Activated CD4-positive, alpha-beta T cell treated with anti-CD3 and anti-CD28 coated beads, Interleukin-2, amount 10 ng/mL, durations not matched to agents 24 days and 14 days (primary cell): ENCODE measurements at places on chromosomes 16 and 17. TPM values are rescaled to one million over a fixed set of nuclear protein-coding genes. Genes with fewer than 3 reads are reported as not detected.

DNA sequence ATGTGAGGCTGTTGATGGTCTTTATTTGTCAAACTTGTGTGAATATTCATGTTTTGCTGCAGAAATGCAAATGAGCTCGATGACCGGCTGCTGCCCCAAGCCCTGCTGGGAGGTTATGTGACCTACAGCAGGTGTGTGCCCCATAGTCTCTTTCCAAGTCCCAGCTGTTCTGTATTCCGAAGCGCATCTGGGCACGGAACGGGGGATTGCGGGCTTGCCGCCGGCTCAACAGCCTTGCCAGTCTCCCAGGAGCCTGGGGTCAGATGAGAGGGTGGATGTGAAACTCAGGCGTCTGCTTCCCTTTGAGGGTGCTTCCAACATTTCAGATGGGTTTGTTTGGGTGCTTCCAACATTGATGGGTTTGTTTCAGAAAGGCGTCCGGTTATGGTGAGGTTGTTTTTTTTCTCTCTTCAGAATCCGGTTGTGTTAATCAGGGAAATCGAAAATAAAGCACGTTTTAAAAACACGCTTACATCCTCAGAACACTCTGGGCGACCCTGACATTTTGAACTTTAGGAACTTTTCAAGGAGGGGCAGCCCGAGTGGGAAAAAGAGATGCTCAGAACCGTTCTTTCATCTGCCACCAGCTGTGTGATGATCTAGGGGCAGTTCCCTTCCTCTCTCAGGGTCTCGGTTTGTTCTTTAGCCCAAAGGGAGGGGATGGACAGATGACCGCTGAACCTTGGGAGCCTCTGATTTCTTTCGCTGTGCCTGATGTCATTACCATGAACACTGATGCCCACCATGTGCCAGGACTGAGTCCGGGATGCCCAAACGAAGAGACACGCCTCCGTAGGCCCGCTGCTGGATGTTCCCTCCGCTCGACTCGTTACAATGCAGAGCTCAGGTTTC lies 47.8 kb upstream of the AMZ2 start:
- DNase-seq: peak; percentile 75

DNA sequence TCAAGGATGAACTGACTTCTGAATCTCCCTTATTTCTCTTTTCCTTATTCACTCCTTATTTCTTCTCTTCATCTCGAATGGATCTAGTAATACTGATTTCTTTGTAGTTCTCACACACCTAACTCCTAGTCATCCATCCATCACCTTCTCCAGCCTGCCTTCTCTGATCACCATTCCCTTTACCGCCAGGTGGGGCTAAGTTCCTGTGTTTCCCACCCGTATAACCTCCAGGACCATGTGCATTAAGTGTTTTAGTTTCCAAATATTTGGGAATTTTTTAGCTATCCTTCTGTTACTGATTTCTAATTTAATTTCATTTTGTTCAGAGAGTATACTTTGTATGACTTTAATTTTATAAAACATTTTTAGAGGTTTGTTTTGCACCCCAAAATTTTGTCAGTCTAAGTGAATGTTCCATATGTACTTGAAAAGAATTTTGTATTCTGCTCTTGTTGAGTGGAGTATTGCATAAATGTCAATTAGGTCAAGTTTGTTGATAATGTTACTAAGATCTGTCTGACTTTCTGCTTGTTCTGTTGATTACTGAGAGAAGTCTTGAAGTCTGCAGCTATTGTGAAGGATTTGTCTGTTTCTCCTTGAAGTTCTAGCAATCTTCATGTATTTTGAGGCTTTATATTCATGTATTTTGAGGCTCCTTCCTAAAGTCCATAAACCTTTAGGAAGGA lies 8.8 kb downstream of the BPTF start:
- no peak for DNase-seq

DNA sequence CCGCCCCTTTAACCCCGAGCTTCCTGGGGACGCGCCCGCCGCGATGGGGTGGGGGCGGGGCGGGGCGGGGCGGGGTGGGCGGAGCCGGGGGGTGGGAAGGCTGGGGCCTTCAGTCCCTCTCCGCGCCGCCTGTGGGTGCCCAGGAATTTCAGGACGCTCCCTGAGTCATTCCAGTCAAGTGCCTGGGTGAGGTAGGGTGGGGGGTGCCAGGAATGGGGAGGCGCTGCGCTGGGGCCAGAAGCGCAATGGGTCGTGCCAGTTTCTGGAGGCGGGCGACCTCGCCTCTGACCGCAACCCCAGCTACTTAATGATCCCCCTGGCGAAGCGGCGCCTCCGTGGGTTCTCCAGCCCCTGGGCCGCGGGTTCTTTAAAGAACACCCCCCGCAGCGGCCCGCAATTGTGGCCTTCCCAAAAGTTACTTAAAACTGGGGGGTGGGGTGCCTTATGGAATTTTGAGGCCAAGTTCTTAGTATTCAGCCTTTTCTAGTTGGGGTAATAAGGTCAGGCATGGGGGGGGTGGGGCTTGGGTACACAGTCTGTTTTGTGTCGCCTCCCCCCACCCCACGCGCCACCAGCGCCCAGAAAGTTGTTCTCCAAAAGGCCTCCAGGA lies 826 bp upstream of the GSE1 start:
- DNase-seq: peak; percentile 77

DNA sequence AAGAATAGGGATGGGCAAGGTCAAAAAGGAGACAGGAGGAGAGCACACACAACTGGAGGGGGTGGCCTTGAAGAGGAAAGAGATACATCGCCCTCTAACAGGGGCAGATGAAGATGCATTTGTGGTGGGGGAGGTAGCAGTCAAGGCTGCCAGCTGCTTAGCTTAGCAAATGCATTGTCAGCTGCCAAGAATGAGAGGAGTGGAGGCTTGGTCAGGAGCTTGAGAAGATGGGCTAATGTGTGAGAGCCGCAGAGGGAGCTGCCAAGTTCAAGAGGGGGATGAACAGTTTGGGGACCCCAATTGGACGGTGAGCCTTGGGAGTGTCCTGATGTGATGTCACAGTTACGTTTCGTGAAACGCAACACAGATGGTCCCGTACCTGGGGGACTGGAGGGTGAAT lies 28.9 kb upstream of the GNA13 start:
- DNase-seq: no peak

GRCh38 chr17:44079877-44080821 lies 9.6 kb downstream of the G6PC3 start:
- DNase-seq: no peak

- no peak for DNase-seq
Observed at GRCh38 chr16:15854906-15855703, 1.7 kb downstream of the MYH11 start.

GRCh38 chr16:54647216-54647615 lies 283.4 kb upstream of the IRX5 start:
- no peak for DNase-seq

GRCh38 chr16:21603928-21604327 lies 4.6 kb downstream of the METTL9 start:
- no peak for DNase-seq

DNA sequence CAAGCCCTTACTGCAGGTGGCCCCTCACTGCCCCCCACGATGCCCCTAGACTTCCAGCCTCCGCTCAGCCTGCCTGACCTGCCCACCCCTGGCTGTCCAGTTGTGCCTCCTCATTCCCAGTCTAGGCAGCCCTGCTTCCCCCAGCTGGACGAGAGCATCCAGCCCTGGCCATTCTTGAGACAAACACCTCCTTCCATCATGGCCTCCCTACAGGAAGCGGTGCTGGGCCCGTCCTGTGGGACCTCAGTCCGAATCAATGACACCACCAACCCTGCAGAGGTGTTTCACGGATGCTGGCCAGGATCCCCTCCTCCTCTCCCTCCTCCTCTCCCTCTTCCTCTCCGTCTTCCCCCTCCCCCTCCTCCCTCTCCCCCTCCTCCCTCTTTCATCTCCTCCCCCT lies 28.3 kb downstream of the CCDC40 start:
- no peak for DNase-seq

- peak; percentile 88 for DNase-seq
Observed at GRCh38 chr17:751269-752001, 629 bp downstream of the GEMIN4 start.

- no peak for DNase-seq
Observed at GRCh38 chr17:28467456-28468025, 5.9 kb upstream of the SLC13A2 start.

DNA sequence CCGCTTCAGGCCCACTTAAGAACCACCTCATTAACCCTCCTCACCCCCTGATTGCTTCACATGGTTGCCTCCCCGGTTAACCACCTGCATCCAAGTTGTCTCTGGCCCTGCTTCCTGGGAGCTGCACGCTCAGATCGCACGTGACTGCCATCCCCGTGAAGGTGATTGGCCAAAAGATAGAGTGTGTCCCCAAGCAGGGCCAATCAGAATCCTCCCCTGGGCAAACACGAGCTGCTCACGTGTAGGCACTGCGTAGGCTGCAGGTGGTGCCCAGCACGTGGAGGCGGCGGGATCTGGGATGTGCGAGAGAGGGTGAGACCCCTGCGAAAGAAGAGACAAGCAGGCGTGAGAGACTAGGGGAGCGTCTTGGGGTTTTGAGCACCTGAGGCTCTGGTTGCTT lies 111.8 kb upstream of the CRHR1 start:
- DNase-seq: no peak

DNA sequence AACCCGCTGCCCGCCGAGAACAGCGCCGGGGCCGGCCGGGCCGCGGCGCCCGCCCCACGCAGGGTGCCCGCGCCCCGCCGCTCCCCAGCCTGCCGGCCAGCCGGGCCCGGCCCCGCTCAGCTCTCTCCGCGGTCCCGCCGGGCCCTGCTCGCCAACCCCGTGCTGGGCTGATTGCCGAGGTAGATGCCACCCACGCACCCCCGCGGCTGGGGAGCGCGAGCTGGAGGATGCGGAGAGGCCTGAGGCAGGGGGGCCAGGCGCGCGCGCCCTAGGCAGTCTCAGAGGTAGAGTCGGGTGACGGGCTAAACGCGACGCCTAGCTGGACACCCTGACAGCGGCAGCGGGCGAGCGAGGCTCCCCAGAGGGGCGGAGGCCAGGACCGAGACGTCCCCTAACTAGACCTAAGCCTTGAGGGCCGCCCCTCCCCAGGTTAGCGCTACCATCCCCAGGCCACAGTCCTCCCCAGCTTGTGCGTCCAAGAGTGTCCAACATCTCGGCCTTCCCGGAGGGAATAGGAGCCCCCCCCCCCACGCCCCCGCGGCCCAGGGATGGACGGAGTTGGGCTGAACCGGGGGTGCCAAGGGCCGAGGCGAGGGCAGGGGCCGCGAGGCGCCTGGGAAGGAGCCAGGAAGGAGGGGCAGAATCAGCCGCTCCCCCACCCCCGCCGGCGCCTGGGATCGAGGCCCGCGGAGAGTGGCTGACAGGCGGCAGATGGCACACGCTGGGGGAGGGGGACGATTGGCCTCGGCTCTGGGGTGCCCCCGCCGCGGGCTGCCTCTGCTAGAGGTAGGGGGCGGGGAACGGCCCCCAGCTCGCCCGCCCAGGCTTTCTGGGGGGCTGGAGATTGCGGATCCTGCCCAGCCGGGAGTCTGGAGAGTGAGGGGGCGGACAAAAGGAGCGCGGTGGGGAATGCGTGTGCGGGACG lies 2.5 kb upstream of the ZNF423 start:
- peak; percentile 68 for DNase-seq

DNA sequence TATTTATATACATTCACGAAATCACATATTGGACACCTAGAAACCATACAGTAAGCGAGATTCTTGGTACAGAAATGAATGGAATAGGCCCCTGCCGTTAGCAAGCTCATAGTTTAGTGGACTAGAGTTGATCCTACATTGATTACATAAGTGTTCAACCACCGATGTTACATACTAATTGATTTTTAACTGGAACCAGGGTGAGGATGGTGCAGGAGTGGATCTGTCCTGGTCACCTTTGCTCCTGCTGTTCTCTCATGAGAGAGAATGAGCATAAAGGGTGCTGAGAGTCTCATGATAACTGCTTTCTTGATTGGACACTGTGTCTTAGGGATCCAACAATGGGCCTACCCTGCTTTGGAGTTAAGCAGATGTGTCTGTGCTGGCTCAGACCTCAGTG lies 13.9 kb downstream of the MAP2K4 start:
- no peak for DNase-seq

- no peak for DNase-seq
Observed at GRCh38 chr17:27380551-27380950, 75.7 kb upstream of the KSR1 start.

- DNase-seq: no peak
Observed at GRCh38 chr17:45675892-45676291, 108.2 kb upstream of the CRHR1 start.

DNA sequence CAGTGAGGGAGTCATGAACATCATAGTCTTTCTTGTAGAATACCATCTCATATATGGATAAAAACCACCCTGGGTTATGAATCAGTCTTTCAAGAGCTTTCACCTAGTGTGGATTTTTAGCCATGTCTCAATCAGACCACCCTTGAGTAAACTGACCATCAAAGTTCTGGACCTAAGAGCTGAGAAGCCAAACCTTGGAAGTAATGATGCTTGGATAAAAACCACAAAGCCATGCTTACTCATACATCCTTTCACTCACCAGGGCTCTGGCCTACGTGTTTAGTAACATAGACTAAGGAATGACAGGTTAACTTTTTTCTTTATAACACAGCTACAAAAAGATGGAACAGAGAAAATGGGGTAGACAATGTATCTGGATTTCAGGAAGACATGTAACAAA lies 167.2 kb downstream of the STX8 start:
- DNase-seq: no peak

- no peak for DNase-seq
Observed at GRCh38 chr16:54318941-54319340, 32.4 kb upstream of the IRX3 start.

DNA sequence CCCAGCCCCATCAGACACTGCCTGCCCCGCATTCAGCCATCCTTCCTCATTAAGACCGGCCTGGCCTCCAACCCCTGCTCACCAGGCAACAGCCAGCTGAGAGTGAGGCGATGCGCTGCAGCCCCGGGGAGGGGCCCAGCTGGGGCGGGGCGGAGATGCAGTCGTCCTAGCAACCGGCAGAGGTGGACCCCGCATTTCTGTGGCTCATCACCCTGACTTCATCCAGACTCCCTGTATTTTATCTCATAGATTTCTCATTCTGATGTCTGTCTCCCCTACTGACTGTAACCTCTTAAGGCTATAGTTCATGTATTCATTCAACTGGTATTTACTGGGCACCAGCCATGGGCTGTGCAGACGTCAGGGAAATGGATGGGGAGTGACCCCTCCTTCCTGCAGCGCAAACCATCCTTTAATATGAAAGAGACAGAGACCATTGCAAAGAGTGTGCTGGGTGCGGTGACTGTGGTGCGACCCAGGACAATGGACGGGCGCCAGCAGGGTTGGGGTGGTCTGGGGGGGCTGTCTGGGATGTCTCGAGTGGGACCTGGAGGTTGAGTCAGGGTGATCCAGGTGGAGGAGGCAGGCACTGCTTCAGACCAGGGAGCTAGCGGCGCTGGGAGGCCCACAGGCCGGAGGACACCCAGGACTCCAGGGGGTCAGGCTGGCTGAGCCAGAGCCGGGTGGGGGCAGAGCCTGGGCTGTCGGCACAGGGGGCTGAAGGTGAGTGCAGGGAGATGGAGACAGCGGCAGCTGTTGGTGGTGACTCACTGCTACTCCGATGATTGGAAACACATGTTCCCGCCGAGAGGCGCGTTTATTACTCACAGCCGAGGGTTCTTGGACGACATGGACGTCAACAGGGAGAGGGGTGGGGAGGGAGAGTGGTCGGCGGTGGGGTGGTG lies 10.5 kb upstream of the TIMP2 start:
- DNase-seq: no peak

- no peak for DNase-seq
Observed at GRCh38 chr17:5391678-5392077, 27.8 kb downstream of the NUP88 start.

GRCh38 chr17:44219616-44220212 lies at the start of gene UBTF:
Gene UBTF, minus strand, starts transcription at chr17:44219675. Its CDS starts 1,446 bp downstream, at chr17:44218229.
- peak; percentile 91 for DNase-seq

Gene IL17C
- not detected in 2 replicates for total RNA-seq

Gene SETD1A
- 30.7 and 31.5 TPM in 2 replicates for total RNA-seq

Gene LGALS9
- 46.4 and 51.6 TPM in 2 replicates for total RNA-seq

Gene MYH3
- 7.0 and 8.1 TPM in 2 replicates for total RNA-seq

Gene COIL
- 23.1 and 23.3 TPM in 2 replicates for total RNA-seq

Gene VWA3A
- 0.19 TPM in 1 of 2 replicates, not detected in the other for total RNA-seq

Gene CORO6
- total RNA-seq: 5.6 and 6.4 TPM in 2 replicates

Gene HSD17B1
- total RNA-seq: 0.42 and 0.83 TPM in 2 replicates
